ENCODE measurements at places on chromosomes 2 and 18. TPM values are rescaled to one million over a fixed set of nuclear protein-coding genes. Genes with fewer than 3 reads are reported as not detected.

- peaks cover 1% of the 10 kb centered on the region for H3K36me3 ChIP-seq
- no peak overlapping the region for H3K27ac ChIP-seq
- H3K27me3 ChIP-seq, result no peaks in the 10 kb centered on the region
Measured at GRCh38 chr18:31658670-31659575, 25.5 kb downstream of the B4GALT6 start.

Gene TTN
- 0.08 TPM for polyA plus RNA-seq

DNA sequence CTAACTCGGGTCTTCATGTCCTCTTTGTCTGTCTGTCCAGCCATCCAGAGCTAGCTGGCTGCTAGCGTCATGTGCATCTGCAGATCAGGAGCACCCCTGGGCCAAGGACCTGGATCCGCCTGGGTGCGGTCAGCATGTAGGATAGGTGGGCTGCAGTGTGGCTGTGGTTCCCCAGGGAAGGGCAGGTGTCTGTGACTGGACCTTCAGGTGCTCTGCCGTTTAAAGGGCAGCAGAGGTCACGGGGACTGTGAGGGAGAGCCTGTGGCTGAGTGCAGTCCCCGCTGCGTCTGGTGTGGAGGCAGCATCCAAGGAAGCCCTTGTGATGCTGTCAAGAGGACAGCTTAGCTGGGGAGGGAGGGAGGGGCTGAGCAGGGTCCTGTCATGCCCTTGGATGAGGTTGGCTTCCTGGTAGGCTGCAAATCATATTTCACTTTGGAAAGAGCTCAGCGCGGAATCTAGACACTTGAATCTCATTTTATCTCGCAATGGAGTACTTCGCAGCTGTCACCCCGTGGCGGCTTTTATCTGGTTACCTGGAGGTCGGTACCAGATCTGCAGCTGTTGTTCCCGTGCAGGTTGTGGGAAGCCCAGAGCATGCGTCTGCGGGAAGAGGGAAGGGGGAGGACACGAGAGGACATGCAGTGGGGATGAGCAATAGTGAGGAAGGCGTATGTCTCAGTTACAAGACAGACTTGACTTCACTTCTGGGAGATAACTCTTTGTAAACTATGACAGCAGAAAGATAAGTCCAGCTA is 5.9 kb upstream of the RALB start:
- no peaks in the 10 kb centered on the region for H3K36me3 ChIP-seq
- H3K27ac ChIP-seq, result no peak overlapping the region
- no peaks in the 10 kb centered on the region for H3K27me3 ChIP-seq
- DNase-seq, result no peak

- no peaks in the 10 kb centered on the region for H3K36me3 ChIP-seq
- peaks cover 19% of the 10 kb centered on the region for H3K27me3 ChIP-seq
- H3K4me1 ChIP-seq, result no peaks in the 10 kb centered on the region
- H3K4me3 ChIP-seq, result no peak overlapping the region
- H3K27ac ChIP-seq, result no peak overlapping the region
Measured at GRCh38 chr2:120571015-120571728, 164.5 kb upstream of the GLI2 start.

GRCh38 chr18:22816266-22817176 is 116.6 kb upstream of the RBBP8 start:
- peaks cover 12% of the 10 kb centered on the region for H3K27me3 ChIP-seq
- no peaks in the 10 kb centered on the region for H3K36me3 ChIP-seq
- H3K4me1 ChIP-seq, result peaks cover 4% of the 10 kb centered on the region

GRCh38 chr2:10019602-10020400 is 23.5 kb upstream of the KLF11 start:
- H3K4me3 ChIP-seq, result no peak overlapping the region
- H3K27me3 ChIP-seq, result peaks cover 6% of the 10 kb centered on the region
- peaks cover 8% of the 10 kb centered on the region for H3K4me1 ChIP-seq
- no peaks in the 10 kb centered on the region for H3K36me3 ChIP-seq

DNA sequence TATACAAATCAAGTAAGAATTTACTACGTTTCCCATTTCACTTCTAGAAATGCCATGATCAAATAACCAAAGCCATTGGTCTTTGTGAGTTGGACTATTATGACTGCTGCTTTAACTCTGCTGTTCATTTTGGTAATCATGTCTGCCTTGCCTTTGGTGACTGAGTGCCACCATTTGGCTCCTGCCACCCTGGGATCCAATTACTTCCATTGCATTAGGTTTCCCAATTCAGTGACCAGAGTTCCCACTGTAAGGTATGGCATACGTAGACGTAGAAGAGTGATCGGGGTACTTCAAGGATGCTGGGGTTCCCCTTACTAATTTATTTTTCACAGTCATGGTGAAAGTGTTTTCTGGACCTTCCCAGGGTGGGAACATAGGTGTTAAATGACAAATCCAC is 90.1 kb downstream of the SPIRE1 start:
- H3K27ac ChIP-seq, result no peak overlapping the region
- H3K36me3 ChIP-seq, result no peaks in the 10 kb centered on the region
- H3K4me1 ChIP-seq, result no peaks in the 10 kb centered on the region
- H3K4me3 ChIP-seq, result no peak overlapping the region
- DNase-seq, result no peak
- H3K27me3 ChIP-seq, result no peaks in the 10 kb centered on the region

Gene EMX1
- polyA plus RNA-seq, result not detected

Gene MTERF4
- 31.0 TPM for polyA plus RNA-seq
